ENCODE measurements at places on chromosomes 5 and 9.

- DNase-seq, result no peak
Measured at GRCh38 chr5:167753725-167754490, 537.5 kb upstream of the WWC1 start.

DNA sequence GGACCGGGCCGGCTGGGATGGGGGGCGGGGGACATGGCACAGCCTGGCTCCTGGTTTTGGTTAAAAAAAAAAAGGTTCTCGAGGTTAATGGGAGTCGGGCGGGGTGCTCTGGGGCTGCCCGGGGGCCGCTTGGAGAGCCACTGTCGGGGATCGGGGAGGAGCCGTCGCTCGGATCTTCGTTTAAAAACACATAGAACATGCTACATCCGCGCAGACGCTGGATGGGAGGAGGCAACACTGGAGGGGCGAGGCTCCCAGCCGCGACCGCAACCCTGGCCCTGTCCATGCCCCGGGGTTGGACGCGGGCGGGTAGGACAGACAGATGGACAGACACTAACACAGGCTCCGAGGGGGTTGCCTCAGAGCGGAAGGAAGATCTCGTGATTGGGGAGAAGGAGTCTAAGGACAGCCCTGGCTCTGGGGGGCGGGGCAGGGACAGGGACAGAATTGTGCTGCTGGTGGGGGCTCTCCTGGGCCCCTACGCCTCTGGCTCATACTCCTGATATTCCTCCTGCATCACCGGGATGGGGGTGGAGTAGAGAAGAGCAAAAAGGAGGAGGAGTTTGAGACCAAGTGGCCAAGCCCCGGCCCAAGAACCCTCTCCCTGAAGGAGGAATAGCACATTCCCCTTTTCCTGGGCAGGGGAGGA, 9.9 kb downstream of the SNCB start:
- DNase-seq, result no peak

- DNase-seq, result no peak
Measured at GRCh38 chr5:149545327-149545726, 5.9 kb downstream of the CSNK1A1 start.

GRCh38 chr5:142063376-142063775, 45.2 kb upstream of the NDFIP1 start:
- DNase-seq, result no peak

- DNase-seq, result no peak
Measured at GRCh38 chr5:134059758-134060495, 54.6 kb upstream of the TCF7 start.

GRCh38 chr9:270657-271237, 56.1 kb downstream of the DOCK8 start:
- DNase-seq, result no peak

DNA sequence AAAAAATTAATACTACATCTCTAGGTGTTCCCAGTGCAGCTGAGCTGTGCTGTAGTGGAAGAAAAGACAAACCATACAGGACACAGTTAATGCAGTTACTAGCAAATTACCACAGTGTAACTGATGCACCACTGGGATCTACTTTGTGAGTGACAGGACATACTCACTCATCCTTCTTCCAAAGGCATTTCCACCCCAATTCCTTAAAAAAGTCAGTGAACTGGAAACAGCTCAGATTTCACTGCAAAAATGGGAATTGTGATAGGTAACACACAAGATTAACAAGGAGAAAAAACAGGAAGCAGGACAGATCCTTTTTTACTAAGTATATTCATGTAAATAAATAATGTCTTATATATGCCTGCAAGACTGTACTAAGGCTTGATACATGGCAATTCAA, 109.6 kb downstream of the DMAC1 start:
- DNase-seq, result no peak

- DNase-seq, result no peak
Measured at GRCh38 chr9:86718388-86719049, 228.8 kb downstream of the GAS1 start.

GRCh38 chr9:133532937-133533668, 1.4 kb upstream of the ADAMTSL2 start:
- peak; percentile 74 for DNase-seq

- DNase-seq, result no peak
Measured at GRCh38 chr5:161865510-161865909, 17.6 kb downstream of the GABRA1 start.

- peak; percentile 80 for DNase-seq
Measured at GRCh38 chr9:37753489-37754190, at the start of gene TRMT10B. Gene TRMT10B (plus strand): TSS chr9:37753805. CDS start chr9:37761932, 8,127 bp downstream.

GRCh38 chr5:90434116-90434714, 24.7 kb upstream of the CETN3 start:
- peak; percentile 51 for DNase-seq

DNA sequence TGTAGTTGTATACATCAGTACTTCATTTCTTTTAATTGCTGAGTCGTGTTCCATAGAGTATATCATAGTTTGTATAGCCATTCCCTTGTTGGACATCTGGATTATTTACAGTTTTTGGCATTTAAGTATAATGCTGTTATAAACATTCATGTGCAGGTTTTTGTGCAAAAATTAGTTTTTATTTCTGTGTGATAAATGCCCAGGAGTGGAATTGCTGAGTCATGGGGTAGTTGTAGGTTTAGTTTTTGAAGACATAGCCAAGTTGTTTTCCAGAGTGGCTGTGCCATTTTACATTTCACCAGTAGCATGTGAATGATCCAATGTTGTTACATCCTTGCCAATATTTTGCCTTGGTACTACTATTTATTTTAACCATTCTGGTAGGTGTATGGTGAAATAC, 12.5 kb downstream of the ZNF354B start:
- no peak for DNase-seq

DNA sequence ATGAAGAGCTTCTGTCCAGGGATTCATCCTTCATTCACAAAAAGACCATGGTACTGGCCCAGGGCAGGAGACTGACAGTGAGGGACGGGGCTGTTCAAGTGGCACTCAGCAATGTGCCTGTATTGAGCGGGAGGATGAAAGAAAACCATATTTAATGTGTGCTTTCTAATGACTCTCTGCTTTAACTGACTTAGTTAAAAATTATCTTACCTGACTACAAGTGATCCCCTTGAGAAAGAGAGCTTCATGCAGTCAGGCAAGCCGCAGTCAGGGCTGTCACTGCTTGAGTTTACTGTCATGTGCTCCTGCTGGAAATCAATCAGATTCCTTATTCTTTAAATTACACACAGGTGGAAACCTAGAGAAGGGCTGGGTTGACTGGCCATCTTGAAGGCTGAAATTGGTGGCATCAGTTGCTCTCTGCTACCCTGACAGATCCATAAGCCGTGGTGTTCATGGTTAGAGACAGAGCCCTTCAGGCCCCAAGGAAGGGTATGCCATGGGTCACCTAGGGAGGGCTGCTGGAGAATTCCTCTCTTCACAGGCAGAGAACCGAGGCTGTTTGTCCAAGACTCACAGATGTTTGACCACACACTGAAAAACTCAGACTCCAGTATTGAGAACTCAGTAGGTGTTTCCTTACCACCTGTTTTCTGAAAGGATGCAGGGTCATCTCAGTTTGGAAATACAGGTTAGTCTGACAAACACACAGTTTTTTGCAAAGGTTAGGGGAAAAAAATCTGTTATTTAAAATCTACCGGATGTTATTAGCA, 70.9 kb downstream of the TRIO start:
- DNase-seq, result no peak

DNA sequence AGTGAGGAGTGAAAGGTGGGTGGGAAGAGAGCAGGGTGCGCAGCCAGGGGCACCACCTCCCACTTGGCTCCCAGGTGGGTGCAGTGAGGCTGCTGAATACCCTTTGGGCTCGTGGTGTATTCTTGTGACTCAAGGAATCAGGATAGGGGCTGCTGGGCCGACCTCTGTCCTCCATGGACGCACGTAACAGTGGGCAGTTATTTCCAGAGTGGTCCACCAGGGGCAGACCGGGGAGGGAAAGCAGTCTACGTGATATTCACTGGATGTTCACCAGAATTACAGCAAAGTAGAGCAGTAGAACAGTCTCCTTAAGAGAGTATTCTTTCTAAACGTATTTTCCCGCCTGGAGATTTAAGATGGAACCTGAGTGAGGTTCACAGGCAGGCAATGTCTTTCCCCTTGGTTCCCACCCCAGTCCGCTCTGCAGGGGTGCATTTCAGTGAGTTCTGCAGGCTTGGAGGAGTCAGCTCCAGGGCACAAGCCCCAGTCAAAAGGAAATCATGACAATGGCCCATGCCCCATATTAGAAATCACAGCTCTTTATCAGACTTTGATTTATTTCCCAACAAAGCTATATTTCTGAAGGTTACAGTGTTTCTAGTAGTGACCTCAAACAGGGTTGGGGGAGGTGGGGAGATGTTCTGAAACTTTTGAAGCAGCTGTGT, 88.7 kb downstream of the SYK start:
- no peak for DNase-seq

DNA sequence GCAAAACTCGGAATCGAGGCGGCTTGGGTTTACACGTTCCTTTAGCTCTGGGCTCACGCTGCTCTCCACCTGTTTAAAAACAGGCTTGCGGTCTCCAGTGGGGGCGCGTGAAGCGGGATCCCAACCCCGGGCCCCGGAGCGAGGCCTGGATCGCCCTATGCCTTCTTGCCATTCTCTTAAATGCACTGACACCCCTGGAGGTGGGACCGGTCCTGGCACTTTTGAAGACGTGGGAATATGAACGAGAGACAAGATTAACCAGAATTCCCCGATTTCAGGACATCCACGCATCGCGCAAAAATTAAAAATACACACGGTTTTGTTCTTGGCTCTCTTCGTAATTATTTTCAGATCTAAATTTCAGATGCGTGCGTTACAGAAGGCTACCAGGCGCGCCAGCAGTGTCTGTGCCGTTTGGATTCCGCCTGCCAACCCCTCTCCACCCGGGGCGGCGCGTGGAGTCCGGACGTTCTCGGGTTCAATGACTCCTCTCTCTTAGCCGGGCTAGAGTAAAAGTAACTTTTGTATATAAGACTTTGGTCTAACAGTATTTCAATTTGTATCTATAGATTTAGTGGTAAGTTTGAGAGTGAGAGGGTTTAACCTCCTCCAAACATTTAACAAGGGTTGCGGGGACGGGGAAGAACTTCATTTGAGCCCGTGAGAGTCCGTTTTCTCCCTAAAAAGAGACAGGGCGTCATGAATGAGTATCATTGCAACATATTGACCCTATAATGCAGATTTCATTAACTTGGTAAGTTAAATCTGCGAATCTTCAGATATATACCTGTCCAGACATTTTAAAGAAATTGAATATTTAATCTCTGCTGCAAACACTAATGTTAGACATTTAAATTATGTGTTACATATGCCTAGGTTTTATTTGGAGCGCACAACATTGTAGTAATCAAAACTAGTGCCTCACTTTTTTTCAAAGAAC, 3.8 kb downstream of the FOXD1 start:
- peak; percentile 2 for DNase-seq

DNA sequence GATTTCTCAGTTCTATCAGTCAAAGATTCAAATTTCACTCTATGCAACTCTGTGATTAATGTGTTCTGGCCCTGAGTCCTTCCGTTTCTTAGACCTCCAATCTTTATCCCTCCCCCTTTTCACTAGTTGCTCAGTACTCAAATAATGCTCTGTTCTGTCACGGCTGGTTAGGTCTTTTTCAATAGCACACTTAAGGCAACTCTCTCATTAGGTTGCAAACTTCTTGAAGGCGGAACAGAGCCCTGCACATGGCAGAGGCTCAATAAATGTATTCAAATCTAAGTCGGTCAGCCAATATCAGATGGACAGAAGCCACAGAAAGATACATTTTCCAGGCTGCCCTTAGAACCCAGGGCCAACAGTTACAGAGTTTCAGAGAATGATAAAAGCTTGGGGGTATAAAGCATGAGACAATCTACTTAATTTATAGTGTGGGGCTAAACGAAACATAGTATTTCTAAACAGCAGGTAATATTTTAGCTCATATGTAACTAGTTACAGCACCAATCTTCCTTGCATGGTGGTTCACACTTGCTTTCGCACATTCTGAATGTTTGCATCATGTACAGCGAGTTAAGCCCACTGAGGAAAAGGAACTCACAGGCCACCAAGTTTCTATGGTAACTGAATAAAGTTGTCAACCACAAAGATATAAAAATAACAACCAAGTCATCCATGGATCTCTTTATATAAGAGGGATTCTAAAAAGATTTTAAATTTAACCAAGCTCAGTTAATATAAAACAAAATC, 67.1 kb upstream of the GOLPH3 start:
- no peak for DNase-seq

DNA sequence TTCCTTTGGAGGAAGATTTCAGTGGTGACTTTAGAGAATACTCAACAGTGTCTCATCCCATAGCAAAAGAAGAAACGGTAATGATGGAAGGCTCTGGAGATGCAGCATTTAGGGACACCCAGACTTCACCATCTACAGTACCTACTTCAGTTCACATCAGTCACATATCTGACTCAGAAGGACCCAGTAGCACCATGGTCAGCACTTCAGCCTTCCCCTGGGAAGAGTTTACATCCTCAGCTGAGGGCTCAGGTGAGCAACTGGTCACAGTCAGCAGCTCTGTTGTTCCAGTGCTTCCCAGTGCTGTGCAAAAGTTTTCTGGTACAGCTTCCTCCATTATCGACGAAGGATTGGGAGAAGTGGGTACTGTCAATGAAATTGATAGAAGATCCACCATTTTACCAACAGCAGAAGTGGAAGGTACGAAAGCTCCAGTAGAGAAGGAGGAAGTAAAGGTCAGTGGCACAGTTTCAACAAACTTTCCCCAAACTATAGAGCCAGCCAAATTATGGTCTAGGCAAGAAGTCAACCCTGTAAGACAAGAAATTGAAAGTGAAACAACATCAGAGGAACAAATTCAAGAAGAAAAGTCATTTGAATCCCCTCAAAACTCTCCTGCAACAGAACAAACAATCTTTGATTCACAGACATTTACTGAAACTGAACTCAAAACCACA, 67.4 kb downstream of the VCAN start:
- DNase-seq, result no peak

DNA sequence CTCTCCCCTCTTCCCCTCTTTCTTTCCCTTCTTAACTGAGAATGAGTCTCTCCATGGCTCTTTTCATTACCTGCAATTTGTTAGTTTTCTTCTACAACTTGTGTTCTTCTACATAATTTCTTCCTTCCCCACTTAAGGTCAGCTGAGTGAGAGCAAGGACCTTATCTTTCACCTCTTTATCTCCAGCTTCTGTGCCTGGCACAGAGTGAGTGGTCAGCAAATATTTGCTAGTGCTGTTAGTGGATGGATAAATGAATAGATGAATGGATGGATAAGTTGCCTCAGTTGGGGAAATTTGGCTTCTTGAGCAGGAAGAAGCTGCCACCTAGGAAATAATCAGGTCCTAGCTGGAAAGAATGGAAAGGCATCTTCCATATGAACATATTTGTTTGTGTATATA, 44.6 kb upstream of the PPARGC1B start:
- DNase-seq, result no peak

DNA sequence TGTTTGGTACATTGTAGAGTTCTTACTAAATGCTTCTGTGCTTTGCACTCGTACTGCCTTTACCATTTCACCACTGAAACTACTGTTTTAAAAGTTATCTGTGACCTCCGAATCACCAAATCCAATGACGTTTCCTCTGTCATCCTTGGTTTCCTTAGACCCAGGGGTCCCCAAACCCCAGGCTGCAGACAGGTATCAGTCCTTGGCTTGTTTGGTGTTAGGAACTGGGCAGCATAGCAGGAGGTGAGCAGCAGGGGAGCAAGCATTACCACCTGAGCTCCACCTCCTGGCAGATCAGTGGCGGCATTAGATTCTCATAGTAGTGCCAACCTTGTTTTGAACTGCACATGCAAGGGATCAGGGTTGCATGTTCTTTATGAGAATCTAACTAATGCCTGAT, 26.8 kb upstream of the APC start:
- no peak for DNase-seq

- no peak for DNase-seq
Measured at GRCh38 chr5:9207817-9208418, 338.0 kb downstream of the SEMA5A start.

- DNase-seq, result no peak
Measured at GRCh38 chr5:10489810-10490426, 48.2 kb downstream of the ROPN1L start.
